Kidney (tissue), 22 donors: ENCODE measurements at places on chromosomes 16 and 17. TPM values are rescaled to one million over a fixed set of nuclear protein-coding genes. Genes with fewer than 3 reads are reported as not detected.
A peak's percentile ranks its signal among the peaks of the same experiment; 100 is the strongest.

- DNase-seq = no peak
Measured at GRCh38 chr16:57196286-57196685, 10.2 kb downstream of the RSPRY1 start.

GRCh38 chr17:82036634-82037091 lies 834 bp downstream of the DCXR start:
- no peak for DNase-seq

- peak; percentile 29 for DNase-seq
Measured at GRCh38 chr17:58318065-58318481, 10.5 kb downstream of the TSPOAP1 start.

DNA sequence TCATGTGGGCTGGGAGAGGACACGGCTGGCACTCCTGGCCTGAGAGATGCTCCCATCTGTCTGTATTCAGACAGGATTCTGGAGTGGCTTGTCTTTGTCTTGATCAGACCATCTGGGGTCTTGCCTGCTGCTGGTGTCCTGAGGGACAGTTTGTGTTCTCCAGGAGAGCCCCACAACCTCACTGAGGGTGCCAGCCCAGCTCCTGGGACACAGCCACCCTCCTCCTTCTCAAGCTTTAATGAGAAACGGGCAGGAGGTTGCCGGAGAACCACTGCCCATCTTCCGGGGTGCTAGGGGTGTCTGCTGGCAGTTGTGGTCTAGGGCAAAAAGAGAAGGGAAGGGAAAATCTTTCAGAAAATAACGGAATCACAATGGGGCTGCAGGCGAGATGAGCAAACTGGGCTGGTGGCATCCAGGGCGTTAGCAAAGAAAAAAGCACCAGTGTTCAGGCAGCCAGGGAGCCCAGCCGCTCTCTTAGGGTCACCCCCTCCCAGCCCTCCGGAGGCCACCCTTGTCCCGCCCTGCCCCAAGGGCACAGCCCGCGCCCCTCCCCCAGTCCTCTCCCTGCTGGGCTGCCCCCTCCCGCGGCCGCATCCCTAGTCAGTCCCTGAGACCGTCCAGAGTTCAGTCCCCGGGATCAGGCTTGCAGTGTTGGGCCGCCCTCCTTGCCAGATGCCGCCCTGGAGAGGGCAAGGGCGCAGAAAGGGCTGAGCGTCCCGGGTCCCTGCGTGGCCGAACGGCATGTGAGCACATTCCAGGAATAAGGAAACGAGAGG lies 824.7 kb downstream of the KCNJ18 start:
- no peak for DNase-seq

DNA sequence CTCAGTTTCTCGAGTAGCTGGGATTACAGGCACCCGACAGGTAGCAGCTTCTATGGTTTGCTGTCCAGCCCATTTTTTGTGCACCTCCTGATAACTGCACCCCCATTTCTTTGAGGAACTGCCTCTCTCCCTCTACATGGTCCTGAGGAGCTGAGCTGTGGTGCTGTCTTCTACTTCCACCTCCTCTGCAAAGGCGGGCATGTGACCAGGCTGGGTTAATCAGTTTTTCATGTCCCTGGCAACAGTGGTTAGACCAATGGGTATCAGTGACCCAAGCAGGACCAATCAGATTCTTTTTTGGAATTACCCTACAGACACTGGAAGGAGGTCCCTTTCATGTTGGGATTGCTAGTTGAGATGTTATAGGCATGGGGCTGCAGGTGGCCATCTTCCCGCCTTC lies 41.3 kb downstream of the TBX21 start:
- DNase-seq = no peak

DNA sequence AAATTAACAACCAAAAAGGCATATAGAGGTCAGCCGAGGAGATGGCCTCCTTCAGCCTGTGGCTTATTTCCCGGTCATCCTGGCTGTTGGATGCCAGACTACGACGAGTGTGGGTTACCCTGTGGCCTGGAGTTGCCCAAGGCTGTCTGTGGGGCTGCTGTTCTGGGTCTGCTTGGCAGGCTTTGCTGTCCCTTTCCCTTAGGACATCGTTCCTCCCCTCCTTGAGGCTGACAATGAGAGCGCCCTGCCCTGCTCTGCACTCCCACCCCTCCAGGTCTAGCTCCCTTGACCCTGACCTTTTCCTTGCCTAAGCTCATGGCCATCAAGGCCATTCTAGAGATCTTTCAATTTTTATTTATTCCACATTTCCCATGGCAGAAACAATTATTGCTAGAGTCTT lies 1.9 kb upstream of the CBFB start:
- no peak for DNase-seq

GRCh38 chr16:74455619-74456289 lies 34.5 kb upstream of the CLEC18B start:
- DNase-seq = no peak

DNA sequence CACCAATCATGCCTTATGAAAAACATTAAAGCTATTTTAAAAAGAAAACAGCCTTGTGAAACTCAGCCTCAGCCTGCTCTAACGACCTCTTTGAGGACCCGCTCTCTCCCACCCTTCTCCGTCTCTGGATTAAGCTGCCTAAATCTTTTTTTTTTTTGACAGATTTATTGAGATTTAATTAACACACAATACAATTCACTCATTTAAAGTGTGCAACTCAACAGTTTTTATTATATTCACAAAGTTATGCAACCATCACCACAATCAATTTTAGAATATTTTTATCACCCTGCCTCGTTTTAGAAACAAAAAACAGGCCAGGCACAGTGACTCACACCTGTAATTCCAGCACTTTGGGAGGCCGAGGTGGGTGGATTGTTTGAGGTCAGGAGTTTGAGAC lies 8.4 kb downstream of the CDR2L start:
- no peak for DNase-seq

- DNase-seq = peak; percentile 49
Measured at GRCh38 chr17:75872434-75873351, 5.7 kb downstream of the TRIM47 start.

GRCh38 chr16:72128701-72129100 lies 35.1 kb downstream of the DHX38 start:
- no peak for DNase-seq

DNA sequence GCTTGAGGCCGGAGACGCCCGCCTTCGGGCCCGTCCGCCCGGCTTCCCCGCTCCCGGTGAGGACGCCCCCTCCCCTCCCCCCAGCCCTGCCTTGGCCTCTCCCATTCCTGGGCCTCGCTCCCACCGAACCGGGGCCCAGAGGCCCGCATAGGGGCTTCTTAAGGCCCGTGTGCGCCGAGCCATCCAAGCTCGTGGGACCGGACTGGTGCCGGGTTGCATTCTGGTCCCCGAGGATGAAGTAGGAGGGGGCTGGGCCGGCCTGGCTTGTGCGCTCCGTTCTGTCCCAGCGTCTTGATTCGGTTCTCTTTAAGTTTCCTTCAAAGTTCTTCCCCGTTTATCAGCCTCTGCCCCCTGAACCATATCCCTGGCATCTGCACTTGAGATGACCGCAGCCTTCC lies 488 bp downstream of the SENP3 start:
- no peak for DNase-seq

DNA sequence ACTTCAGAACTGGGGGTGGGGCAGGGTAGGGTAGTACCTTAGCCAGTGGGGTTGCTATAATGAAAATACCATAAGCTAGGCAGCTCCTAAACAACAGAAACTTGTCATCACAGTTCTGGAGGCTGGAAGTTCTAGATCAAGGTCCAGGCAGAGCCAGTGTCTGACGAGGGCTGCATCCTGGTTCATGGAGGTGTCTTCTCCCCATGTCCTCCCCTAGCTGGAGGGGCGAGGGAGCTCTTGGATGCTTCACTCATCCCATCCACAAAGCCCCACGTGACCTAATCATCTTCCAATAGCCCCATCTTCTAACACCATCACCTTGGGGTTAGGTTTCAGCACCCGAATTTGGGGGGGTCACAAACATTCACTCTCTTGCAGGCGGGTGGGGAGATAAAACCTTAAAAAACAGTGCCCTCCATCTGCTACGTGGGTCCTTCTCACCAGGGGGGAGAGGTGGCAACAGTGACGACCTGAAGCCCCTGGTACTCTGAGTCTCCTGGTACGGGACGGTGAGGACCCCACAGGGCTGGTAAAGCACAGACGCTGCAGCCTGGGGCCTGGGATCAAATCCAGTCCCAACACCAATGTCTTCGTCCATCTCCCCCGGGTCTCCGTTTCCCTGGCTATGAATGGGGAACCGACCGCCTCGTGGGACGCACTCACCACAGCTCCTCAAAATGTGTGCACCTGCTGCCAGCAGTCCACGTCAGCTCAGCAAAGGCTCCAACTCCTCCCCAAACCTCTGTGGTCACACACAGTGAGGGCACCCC lies 22.8 kb downstream of the RAB40B start:
- DNase-seq = no peak

Gene INO80E
- 52.7 TPM for polyA plus RNA-seq

Gene KCNH6
- 4.8 TPM for polyA plus RNA-seq

Gene NPB
- polyA plus RNA-seq = 1.4 TPM

Gene TAOK1
- polyA plus RNA-seq = 5.0 TPM

Gene KRTAP2-1
- polyA plus RNA-seq = not detected

Gene CD300C
- 0.34 TPM for polyA plus RNA-seq

Gene TLCD3B
- not detected for polyA plus RNA-seq

Gene ASGR1
- polyA plus RNA-seq = 1.4 TPM
